ENCODE measurements at places on chromosomes 1 and 21.

- no peak for DNase-seq
Measured at GRCh38 chr1:27617420-27617819, 13.5 kb upstream of the AHDC1 start.

DNA sequence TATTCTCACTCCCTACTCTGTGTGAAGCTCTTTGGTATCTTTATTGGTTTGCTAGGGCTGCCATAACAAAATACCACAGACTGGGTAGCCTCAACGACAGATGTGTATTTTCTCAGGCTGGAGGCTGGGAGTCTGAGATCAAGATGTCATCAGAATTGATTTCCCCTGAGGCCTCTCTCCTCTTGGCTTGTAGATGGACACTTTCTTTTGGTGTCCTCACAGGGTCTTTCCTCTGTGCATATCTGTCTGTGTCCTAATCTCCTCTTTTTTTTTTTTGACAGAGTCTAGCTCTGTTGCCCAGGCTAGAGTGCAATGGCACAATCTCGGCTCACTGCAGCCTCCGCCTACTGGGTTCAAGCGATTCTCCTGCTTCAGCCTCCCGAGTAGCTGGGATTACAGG is 71.4 kb upstream of the KCNJ6 start:
- no peak for DNase-seq

- no peak for DNase-seq
Measured at GRCh38 chr1:222786121-222786520, 28.7 kb upstream of the DISP1 start.

DNA sequence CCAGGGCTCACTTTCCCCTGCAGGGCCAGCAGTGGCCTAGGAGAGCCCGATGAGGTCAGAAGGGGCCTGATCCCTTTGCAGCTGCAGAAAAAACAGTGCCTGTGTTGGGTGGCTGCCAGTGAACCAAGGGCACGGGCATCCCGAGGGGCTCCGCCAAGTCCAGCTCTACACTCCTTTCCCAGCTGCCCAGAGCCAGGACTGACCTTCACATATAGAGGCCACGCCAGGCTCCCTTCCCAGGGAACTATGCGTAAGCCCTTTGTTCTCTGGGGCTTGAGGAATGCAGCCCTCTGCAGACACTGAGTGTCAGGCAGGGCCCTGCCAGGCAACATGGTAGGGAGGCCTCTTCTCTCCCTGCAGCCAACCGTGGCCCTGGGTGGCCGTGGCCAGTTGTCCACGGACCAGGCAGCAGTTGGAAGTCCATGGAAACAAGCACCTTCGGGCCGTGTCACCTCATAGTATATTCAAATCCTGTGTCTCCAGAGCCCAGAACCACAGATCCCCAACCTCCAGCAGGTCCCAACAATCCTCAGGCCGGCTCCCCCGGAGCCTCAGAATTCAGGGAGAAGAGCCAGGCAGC is 194.0 kb downstream of the NPHP4 start:
- DNase-seq, result no peak

DNA sequence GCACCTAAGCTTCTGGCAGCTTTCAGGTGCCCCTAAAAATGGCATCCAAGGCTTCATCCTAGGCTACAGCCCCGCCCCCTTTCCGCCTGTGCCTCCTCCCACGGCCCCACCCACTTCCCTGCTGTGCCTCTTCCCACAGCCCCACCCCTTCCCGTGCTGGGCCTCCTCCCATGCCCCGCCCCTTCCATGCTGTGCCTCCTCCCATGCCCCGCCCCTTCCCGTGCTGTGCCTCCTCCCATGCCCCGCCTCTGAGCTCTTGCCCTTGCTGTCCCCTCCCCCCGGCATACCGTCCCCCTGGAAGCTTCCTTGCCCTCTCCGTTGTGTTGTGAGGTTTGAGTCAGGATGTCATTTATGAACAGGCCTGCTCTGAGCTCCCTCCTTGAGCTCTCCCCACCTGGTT is 228.5 kb upstream of the AJAP1 start:
- no peak for DNase-seq

GRCh38 chr1:114130846-114131525 is 22.7 kb downstream of the SYT6 start:
- DNase-seq, result no peak

DNA sequence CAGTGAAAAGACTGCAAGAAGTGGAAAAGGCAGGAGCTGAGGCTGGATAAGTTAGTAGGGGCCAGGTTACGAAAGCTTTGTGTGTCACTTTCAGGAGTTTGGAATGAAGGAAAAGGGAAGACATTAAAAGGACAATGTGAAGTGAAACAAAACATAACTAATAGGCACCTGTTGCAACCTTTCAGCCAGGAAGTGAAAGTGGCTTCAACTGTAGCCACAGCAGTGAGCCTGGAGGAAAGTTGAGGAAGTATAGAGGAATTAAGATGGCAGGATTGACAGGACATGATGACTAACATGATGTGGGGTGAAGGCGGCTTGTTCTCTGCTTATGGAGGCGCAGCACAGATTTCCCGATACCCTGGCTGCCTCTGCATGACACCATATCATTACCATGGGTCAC is 68.9 kb downstream of the C4BPA start:
- DNase-seq, result no peak

- DNase-seq, result no peak
Measured at GRCh38 chr1:16242556-16243214, 5.7 kb upstream of the CPLANE2 start.

DNA sequence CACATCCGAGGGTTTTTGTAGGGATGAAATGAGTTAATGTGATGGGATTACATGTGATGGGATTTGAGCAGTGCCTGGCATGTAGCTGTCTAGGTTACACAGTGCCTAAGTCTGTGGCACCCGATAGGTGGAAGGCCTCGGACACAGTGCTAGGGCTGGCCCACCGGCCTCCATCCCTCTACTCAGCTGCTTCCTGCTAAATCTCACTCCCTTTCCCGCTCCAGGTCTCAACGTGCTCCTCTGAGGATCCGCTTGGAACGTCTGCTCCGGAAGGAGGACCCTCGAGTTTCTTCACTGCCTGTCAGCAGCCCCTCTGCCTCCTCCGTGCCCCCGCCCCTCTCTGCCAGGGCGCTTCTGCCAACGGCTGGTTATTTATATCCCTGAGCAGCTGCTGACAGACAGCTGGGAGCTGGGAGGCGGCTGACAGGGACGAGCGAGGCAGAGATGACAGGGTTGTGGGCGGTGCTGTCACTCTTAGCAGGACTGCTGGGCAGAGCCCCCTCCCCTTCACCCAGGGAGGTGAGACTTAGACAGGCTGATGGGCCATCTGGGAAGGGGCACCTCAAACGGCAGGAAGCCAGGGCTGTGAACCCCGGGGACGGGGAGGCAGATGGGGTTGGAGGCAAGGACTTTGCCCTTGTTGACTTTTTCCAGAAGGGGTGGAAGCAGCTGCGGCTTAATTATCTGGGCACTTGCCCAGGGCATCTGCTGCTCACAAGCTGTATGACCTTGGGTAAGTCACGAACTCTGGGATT is 26.6 kb upstream of the LRRN2 start:
- DNase-seq, result no peak
